Activated T-cell treated with anti-CD3 and anti-CD28 coated beads for 1 hour (primary cell): ENCODE measurements at places on chromosomes 11 and 22.
A peak's percentile ranks its signal among the peaks of the same experiment; 100 is the strongest.

DNA sequence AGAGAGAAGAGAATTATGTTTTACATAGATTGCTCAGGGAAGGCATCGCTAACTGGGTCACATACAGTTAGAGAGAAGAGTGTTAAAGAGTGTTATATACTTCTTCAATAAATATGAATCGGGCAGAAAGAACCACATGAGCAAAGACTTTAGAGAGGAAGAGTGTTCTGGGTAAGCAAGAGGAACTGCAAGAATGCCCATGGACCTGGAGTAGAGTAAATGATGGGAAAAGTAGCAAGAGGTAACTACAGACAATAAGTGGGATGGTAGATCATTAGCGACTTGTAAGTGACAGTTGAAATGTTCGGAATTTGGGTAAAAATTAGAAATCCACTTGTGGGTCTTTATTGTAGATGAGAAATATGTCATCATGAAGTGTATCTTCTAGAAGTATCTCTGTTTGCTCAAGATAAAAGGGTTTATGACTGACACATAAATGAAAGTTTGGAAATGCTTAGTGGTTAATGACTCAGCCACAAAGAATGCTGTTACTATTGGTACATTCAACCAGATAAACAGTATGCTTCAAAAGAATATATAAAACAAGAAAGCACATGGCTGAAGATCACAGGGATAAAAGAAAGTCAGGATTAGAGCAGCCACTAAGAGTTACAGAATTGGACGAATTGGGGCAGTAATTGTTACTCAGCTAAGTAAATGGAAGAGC, 229.3 kb downstream of the CASP12 start:
- DNase-seq, result no peak

DNA sequence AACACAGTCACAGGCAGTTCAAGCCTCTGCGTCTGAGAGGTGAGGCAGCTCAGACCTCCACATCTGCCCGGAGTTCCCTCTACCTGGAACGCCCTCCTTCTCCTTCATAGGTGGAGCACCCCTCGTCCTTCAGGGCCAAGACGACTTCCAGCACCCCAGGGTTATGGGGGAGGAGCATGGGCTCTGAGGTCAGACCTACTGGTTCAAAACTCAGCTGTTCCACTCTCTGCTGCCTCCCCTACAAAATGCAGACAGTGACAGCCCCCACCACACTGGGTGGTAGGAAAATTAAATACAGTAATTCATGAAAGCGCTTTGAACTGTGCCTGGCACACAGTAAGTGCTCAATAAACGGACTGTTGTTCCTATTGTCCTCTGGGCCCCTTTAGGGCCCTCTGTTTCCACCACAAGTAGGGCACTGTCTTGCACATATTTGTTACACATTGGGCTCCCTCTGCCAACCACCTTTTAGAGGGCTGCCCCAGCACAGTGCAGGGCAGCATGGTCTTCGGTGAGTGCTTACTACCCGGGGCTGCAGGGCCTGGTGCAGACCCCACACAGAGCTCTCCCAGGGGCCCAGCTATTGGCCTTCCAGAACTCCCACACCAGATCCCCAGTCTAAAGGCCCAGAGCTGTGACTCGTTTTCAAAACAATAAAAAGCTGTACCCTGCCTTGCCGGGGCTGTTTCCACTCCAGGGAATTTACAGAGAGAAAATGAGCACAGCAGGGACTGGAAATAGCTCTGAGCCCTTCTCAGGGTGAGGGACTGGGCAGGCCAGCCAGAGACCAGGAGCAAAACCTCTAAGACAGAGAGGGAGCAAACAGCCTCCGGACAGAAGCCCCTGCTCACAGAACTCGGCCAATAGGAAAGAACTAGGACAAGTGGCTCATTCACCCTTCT, 2.5 kb downstream of the TMEM184B start:
- no peak for DNase-seq

DNA sequence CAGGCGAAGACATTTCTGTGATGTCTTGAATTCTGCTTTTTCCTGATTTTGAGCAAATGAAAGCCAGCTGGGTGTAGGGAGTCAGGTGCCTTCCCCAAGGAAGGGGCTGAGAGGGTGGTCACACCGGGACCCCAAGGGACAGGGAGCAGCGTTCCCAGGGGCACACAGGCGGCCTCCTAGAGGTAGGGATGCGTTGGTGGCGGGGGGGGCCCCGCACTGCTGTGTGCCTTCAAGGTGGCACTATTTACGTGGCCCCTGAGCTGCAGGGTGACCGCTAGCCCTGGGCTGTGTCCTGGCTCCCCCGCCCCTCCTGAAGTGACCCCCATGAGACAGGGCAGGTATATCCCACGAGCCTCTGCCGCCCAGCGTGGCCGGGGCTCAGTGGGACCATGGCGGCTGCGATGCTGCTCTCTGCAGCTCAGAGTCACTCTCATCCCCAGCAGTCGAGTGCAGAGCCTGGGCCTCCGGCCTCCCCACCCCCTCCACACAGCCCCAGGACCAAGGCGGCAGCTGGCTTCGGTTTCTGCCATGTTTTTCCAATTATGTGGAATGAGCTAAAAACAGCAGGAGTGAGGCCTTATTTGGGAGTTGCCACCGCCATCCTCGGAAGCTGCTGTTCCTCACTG, 60.9 kb downstream of the LRP5 start:
- DNase-seq, result no peak

DNA sequence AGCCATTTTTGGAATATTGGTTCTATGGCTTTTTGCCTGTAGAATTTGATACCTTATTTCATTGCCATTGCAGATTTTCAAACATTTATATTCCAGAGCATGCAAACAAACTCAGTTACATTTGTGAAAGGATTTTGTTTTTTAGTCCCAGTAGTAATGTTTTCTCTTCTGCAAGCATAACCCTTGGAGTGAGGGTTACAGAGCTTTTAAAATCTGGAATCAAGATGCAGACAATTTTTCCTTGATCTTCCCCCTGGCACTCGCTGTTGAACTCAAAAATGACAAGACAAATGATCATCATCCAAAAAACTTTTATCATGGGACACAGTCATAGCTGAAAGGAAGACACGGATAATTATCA, 20.8 kb downstream of the BBOX1 start:
- no peak for DNase-seq

- DNase-seq, result peak; percentile 12
Measured at GRCh38 chr22:45240104-45240809, 437 bp downstream of the KIAA0930 start.

DNA sequence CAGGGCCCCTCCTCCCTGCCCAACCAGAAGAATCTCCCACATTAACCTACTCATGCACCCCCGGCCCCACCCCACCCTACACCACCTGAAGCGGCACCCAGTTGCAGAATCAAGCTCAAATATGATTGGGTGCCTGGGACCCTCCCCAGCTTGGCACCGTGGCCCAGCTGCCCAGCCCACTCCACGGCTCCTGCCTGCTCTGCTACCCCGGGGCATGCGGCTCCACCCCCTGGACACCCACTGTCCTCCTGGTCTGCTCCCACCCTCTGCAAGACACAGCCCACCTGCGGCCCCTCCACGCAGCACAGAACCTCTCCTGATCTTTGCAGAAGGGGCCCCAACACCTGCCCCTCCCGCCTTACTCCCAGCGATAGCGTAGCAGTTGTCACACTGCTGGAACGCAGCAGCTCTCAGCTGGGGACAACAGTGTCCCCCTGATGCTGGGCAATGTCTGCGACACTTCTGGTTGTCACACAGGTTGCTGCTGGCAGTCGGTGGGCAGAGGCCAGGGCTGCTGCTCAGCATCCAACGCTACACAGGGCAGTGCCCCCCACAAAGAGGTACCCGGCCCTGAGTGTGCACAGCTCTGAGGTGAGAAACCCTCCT, 32.0 kb upstream of the TESMIN start:
- no peak for DNase-seq

DNA sequence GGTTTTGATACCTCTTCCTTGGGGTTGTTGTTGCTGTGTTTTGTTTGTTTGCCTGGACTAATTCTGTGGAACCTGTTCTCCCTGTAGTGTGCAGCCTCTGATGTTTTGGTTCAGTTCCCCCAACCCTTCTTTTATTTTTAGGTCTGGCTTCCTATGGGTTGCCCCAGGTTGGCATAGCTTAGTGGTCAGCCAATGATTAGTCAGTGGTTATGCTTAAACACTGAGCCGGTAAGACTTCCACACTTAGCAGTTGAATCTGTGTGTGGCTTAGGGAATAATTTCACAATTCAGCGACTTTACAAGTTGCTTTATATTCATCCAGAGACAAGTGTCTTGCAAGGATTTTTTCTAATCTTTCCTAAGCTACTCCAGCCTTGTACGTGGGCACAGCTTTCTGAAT, 78.6 kb upstream of the CLPB start:
- no peak for DNase-seq

DNA sequence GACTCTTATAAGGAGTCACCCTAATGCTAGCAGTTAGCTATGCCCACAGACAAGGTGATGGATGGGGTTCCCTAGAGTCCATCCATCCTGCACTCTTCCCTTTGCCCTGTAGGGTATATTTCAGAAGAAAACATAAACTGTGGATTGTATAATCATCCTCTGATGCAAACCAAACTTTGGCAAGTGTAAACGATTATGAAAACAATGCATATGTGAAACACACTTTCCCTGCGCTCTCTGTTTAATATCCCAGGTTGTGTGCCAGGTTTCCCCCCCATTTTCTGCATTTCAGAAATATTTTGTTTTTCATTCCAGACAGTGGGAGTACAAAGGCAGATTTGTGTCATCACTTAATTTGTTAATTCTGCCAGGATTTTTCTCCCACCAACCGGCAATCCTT, 110.0 kb downstream of the LDLRAD3 start:
- no peak for DNase-seq

- no peak for DNase-seq
Measured at GRCh38 chr11:119934267-119934666, 203.6 kb downstream of the TRIM29 start.

DNA sequence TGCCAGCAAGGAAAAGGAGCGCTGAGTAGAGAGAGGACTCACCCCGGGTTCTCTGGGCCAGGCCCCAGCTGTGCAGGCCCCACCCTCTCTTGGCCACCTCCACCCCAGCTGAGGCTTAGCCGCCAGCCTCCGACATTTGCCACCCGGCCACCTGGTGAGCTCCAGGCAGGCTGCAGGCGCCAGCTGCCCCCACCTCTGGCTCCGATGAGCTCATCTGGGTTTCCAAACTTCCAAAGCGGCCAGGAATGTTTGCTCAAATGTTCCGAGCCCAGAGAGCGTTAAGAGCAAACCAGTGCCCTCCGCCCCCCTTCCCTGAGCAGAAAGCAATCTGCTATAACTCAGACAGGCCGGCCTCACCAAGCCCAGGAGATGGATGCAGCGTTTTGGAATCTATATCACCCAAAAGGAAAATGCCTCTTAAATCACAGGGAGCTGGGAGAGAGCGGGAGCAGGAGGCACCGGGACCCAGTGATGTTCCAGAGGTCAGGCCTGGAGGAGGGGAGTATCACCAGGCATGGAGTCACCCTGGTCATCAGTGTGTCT, 9.1 kb upstream of the MN1 start:
- no peak for DNase-seq

DNA sequence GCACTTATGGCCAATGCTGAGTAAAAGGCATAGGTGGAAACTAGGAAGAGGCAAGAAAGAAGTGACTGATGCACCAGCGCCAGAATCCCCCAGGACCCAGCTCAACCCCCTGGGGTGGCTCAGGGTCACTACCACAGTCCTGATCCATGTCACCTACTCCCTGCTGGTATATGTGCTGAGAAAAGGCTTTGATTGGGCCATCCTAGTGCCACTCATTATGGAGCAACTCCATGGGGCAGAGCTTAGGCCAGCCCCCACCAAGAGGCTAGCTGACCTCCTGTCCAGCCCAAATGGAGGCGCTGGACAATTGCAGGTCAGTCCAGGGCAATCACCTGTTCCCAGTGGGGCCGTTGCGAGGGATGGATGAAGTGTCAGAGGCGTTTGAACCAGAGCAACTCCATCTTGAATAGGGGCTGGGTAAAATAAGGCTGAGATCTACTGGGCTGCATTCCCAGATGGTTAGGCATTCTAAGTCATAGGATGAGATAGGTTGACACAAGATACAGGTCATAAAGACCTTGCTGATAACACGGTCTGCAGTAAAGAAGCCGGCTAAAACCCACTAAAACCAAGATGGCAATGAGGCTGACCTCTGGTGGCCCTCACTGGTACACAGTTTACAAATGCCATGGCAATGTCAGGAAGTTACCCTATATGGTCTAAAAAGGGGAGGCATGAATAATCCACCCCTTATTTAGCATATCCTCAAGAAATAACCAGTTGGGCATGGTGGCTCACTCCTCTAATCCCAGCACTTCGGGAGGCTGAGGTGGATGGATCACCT, 20.6 kb upstream of the DAGLA start:
- DNase-seq, result no peak

DNA sequence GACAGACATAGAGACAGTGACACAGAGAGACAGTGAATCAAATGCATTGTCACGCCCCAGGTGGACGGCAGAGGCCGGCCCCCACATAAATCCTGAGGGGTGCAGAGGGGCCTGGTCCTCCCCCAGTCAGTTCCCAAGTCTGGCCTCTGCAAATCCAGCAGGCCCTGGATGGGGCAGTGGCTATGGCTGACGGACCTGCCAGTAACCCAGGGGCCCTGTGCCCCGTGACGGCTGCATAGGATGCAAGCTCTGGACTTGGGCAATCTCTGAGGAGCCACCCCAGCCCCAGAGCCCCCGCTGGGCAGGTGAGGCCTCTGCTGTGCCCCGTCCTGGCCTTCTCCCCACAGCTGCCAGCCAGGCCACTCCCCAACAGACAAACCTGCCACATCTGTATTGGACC, 204.5 kb downstream of the BRD1 start:
- DNase-seq, result no peak

DNA sequence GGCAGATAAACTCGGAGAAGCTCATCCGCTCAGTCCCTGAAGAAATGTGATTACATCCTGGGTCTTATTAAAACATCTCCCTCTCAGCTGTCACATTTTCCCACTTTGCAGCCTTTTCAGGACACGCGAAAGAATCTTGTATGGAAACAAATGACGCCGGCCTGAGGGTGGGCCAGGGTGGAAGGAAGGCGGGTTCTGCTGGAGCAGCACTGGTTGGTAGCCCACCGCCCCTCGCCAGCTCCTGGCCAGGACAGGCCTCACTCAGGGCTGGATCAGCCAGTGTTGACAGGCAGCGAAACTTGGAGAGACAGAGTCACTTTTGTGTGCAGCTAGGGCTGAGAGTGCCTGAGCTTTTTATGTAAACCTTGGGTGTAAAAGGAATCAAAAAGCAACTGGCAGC, 371.8 kb downstream of the TBC1D22A start:
- no peak for DNase-seq

GRCh38 chr11:44004452-44005062, 43.2 kb upstream of the ACCSL start:
- DNase-seq, result no peak

GRCh38 chr11:10317776-10318526, 13.1 kb downstream of the ADM start:
- DNase-seq, result no peak
